ENCODE measurements at places on chromosomes 3 and 15.

DNA sequence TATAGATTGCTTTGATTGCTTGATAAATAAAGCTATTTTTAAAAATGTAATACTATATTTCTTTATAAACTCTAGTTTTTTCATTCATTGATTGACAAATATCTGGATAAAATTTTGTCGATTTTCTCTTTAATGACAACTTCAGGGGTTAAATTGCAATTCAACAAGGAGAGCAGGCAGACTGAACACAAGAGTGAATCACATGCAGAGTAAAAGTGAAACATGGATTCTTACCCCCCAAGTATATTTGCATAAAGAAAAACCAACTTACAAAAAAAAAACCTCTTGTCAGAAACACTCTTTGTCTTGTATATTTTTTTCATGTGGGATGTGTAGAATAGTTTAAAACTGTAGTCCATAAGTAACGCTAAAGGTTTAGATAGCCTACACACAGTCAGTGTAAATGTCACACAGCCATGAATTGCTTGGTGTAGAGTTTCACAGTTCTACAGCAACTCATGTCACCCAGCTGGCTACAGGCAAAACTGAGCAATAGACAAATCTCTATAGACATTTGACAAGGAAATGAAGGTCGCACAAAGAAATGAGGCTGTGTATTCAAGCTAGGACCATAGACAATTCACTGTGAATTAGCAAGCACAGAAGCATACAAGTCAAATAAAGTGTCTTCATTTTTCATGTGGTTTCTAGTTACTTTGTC, 141.6 kb downstream of the THRB start:
- DNase-seq = no peak

DNA sequence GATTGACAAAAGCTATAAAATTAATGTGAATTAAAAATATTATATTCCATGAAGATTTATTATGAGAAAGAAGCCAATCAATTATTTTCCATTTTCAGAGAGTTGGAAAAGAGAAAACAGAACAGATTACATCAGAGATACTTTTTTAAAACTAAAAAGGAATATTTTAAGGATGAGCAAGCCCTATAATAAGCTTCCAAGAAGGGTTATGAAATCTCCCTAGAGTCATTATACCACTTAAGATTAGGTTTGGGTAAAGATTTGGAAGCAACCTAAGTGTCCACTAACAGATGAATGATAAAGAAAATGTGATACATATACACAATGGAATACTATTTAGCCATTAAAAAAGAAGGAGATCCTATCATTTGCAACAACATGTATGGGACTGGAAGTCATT, 51.6 kb upstream of the FSIP1 start:
- no peak for DNase-seq

- peak; percentile 12 for DNase-seq
These were observed 922 bp downstream of the RAB11A start for GRCh38 chr15:65869954-65870871.

DNA sequence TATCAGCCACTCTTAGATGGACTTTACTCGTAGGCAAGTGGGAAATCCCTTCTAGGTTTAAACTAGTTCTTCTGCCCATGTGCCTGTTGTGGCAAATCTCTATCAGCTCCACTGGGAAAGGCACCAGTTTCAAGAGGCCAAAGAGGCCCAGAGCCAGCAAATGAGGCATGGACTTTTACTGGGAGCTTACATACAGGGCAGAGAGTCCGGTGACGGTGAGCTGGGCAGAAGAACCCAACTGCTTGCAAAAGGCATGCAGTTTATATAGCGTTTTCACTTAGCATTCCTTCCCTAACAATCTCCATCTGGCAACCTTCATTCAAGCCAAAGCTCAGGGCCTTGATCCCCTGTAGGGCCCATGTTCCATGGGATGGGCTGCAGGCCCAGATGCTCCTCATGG, 93.0 kb upstream of the C3orf80 start:
- DNase-seq = no peak

DNA sequence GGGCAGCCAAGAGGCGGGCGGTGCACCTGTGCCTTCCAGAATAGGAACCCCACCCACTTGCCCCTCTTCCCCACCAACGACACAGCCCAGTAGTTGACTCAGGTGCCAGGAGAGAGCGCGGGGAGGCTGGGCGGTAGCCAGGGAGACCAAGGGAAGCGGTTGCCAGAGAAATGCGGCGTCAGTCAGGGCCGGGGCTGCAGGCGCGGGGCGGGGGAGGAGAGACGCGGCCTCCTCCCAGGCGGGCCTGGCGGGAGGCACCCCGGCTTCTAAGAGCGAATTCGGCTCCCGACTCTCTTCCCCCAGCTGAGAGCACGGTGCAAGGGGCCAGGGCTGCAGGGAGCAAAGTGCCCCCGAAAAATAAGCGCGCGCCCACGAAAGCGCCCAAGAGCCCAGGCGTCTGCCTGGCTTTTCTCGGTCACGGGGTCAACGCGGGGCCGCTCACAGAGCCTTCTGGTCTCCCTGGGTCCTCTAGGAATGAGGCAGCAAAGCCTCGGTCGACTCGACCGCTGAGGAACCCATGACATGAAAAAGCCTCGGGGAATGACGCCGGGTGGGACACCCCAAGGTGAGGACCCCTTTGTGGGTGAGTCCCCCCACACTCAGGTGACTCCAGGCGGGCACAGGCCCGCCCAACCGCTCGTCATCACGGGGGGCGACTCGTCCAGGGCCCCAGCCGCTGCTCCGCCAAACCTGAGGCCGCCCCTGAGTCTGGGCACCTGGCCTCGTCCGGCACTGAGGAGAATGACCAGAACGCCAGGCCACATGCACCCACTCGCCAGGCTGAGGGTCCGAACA, 716 bp downstream of the CPEB1 start:
- DNase-seq = no peak

DNA sequence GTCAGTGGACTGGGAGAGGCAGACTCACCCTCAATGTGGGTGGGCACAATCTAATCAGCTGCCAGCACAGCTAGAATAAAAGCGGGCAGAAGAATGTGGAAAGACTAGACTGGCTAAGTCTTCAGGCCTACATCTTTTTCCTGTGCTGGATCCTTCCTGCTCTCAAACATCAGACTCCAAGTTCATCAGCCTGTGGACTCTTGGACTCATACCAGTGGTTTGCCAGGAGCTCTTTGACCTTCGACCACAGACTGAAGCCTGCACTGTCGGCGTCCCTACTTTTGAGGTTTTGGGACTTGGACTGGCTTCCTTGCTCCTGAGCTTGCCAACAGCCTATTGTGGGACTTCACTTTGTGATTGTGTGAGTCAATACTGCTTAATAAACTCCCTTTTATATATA, 68.0 kb downstream of the CNTN3 start:
- DNase-seq = no peak

Data from central memory CD4-positive, alpha-beta T cell (primary cell).